ENCODE measurements at places on chromosomes 3 and 15. TPM values are rescaled to one million over a fixed set of nuclear protein-coding genes. Genes with fewer than 3 reads are reported as not detected.

Gene CELF6
- 1.0 TPM for total RNA-seq

Gene ADCY5
- total RNA-seq, result 6.8 TPM

Gene AHSG
- total RNA-seq, result 0.52 TPM

Gene P2RY12
- total RNA-seq, result 0.52 TPM

Gene FSTL1
- 377 TPM for total RNA-seq

Gene DISP2
- under 0.01 TPM for total RNA-seq

Gene LMOD3
- total RNA-seq, result 31.8 TPM

Gene PCSK6
- total RNA-seq, result 11.5 TPM

Gene SLC2A2
- total RNA-seq, result not detected

Gene ZNF501
- total RNA-seq, result 5.2 TPM

Gene MORC1
- not detected for total RNA-seq

Gene MLF1
- total RNA-seq, result 57.9 TPM

Gene ANKRD63
- not detected for total RNA-seq

Gene GMPS
- 16.2 TPM for total RNA-seq

Gene CLDN16
- under 0.01 TPM for total RNA-seq

Gene UBA5
- 21.9 TPM for total RNA-seq

Gene GNAT1
- total RNA-seq, result not detected

Gene CACNA2D2
- 1.0 TPM for total RNA-seq

Gene DAZL
- not detected for total RNA-seq

Gene TMC3
- not detected for total RNA-seq
